ENCODE measurements at places on chromosomes 13 and 19. TPM values are rescaled to one million over a fixed set of nuclear protein-coding genes. Genes with fewer than 3 reads are reported as not detected.

DNA sequence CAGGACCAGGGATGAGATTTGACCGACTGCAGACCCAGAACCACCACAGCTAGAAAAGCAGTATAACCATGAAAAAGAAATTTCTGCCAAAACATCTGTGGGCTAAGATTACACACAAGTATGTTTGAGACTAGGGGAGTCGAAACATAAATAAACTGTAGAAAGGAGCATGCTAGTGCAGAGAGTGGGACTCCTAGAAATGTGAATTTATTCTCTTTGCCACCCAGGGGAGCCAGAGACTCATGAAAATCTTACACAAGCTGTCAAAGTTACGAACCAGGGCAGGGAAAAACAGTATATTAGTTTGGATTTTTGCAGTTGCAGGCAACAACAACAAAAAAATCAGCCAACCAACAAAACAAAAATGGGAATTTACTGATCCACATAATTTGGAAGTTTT is 12.3 kb upstream of the HSPH1 start:
- no peak overlapping the region for H3K27ac ChIP-seq
- peaks cover 4% of the 10 kb centered on the region for H3K4me1 ChIP-seq

DNA sequence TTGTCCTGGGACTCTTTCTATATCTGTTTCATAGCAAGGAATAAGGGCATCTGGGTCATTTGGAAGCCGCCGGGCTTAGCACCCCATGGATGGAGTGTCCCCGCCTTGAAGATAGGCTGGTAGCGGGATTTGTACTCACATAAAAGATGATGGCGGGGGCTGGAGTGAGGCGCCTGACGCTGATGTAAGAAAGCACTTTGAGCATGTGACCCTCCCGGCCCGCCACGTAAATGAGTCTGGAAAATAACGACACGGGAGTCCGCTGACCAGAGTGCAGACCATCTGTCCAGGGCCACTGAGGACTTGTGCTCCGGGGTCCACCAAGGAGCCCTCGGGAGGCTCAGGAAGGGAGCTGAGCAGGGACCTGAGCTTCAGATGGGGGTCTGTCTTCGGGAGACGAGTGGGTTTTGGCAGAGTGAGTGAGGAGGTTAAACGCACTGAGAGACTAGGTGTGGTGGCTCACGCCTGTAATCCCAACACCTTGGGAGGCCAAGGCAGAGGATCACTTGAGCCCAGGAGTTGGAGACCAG is 25.8 kb downstream of the SLC7A9 start:
- no peak overlapping the region for H3K4me3 ChIP-seq
- H3K27me3 ChIP-seq, result no peaks in the 10 kb centered on the region
- no peak overlapping the region for H3K27ac ChIP-seq
- no peak for DNase-seq

GRCh38 chr13:78600280-78600883 is 3.0 kb downstream of the POU4F1 start:
- peaks cover 41% of the 10 kb centered on the region for H3K27me3 ChIP-seq
- H3K4me1 ChIP-seq, result peaks cover 39% of the 10 kb centered on the region
- H3K36me3 ChIP-seq, result peaks cover 8% of the 10 kb centered on the region
- no peak for DNase-seq
- no peak overlapping the region for H3K27ac ChIP-seq

GRCh38 chr13:63167699-63168337 is 1752.2 kb upstream of the PCDH20 start:
- DNase-seq, result no peak
- H3K4me3 ChIP-seq, result no peak overlapping the region
- no peaks in the 10 kb centered on the region for H3K36me3 ChIP-seq
- no peak overlapping the region for H3K27ac ChIP-seq
- peaks cover 3% of the 10 kb centered on the region for H3K4me1 ChIP-seq

DNA sequence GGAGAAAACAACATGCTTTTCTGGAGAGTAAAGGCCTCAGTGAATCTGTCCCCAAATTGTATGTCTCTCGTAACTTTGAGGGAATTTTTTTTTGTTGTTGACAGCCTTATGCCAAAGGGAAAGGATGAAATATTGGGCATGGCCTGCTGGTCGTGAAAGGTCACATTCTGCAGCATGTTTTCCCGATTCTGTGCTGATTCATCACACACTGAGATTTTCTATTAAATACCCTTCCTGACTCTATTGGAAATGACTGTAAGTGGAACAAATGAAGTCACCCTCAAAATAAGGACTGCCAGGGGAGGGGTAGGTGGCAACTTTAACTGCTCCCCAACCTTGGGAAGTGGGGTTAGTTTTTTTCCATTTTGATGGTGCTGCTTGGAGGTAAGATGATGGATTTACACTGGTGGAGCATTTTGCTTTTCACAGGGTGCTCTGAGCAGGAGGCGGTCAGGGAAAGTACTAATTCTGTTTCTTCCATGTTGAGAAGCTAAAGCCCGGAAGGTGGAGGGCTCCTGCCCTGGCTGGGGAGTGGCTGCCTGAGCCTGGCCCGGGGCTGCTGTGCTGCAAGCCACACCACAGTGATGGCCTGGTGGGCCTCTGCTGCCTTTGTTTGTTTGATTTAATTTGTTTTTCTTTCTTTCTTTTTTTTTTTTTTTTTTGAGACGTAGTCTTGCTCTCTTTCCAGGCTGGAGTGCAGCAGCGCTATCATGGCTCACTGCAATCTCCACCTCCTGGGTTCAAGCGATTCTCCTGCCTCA is 116.8 kb upstream of the SPATA13 start:
- DNase-seq, result no peak
- no peaks in the 10 kb centered on the region for H3K4me1 ChIP-seq
- H3K27me3 ChIP-seq, result peaks cover 4% of the 10 kb centered on the region

DNA sequence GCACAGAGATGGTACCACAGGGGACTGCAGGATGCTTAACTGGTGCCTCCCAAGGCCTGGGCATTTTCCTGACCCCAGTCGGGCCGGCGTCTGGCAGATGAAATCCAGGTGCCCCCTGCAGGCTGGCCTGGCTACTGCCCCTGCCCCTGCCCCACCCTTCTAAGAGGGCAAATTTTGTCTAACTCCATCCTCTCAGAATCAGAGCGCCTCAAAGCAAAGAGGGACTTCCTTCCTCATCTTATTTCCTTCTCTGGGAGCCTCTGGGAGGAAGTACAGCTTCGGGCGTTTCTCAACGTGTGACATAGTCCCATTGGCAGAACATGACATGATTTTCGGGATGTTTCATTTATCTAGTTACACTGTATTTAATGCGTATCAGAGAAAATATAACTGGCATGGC is 2.7 kb downstream of the PRKACA start:
- no peak overlapping the region for H3K4me3 ChIP-seq
- peak; percentile 72 for DNase-seq
- H3K27me3 ChIP-seq, result peaks cover 12% of the 10 kb centered on the region
- H3K27ac ChIP-seq, result no peak overlapping the region
- H3K36me3 ChIP-seq, result peaks cover 9% of the 10 kb centered on the region

- H3K36me3 ChIP-seq, result no peaks in the 10 kb centered on the region
- no peaks in the 10 kb centered on the region for H3K4me1 ChIP-seq
- DNase-seq, result peak; percentile 34
- no peak overlapping the region for H3K4me3 ChIP-seq
- no peak overlapping the region for H3K27ac ChIP-seq
- H3K27me3 ChIP-seq, result no peaks in the 10 kb centered on the region
Measured at GRCh38 chr19:42942187-42942789, 5.3 kb upstream of the PSG7 start.

- H3K27ac ChIP-seq, result no peak within 1 kb of the TSS
- no peak within 1 kb of the TSS for H3K4me3 ChIP-seq
Measured at GRCh38 chr19:13876834-13877233, at the start of gene NANOS3. TSS of gene NANOS3 (plus strand) at chr19:13877134. CDS start at chr19:13877249, 115 bp downstream.

DNA sequence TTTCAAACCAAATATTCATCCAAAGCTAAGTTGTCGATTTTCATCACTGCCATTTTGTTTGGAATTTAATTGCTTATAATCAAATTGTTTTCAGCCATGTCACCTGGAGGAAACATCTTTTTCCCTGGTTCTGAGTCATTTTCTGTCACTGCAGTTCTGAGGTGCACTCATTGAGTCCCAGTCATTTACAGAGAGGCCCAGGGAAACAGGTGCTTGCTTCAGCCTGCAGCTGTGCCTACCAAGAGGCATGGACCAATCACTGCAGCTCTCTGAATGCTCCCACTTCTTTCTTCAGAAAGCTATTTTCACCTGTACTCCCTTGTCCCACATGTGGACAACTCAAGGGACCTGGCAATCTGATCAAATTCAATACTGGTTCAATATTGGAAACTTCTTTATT is 308.1 kb downstream of the COG6 start:
- DNase-seq, result no peak
- H3K36me3 ChIP-seq, result no peaks in the 10 kb centered on the region
- peaks cover 1% of the 10 kb centered on the region for H3K27me3 ChIP-seq
- H3K4me3 ChIP-seq, result no peak overlapping the region
- H3K4me1 ChIP-seq, result no peaks in the 10 kb centered on the region

DNA sequence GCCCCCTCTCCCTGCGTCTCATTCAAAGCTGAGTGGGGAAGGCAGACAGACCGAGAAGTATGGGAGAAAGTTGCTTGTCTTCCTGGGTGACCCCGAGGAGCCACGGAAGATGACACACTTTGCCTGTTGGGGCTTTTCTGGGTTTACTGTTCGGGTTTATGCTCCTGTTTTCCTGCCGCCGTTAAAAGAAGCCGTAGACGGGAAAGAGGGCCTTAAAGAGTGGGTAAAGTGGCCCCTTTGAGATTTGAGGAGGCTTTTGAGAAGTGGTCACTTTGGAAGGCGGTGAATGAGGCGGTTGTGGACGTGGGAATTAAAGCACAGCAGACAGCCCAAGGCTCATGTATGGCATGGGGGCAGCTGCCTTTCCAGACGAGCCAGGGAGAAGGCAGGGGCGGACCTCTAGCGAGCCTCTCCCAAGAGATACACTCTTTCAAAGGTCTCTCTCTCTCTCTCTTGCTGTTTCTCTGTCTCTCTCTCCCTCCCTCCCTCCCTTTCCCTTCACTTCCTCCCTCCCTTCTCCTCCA is 493 bp upstream of the LHFPL6 start:
- H3K27me3 ChIP-seq, result peaks cover 7% of the 10 kb centered on the region
- peaks cover 40% of the 10 kb centered on the region for H3K4me1 ChIP-seq
- H3K36me3 ChIP-seq, result no peaks in the 10 kb centered on the region
- DNase-seq, result peak; percentile 20

- H3K4me1 ChIP-seq, result peaks cover 8% of the 10 kb centered on the region
- no peak overlapping the region for H3K4me3 ChIP-seq
- no peaks in the 10 kb centered on the region for H3K27me3 ChIP-seq
- no peak for DNase-seq
Measured at GRCh38 chr19:1366296-1366695, 17.4 kb upstream of the NDUFS7 start.

GRCh38 chr19:16807549-16808284 is 21.5 kb upstream of the SIN3B start:
- no peaks in the 10 kb centered on the region for H3K36me3 ChIP-seq
- H3K27ac ChIP-seq, result no peak overlapping the region
- no peak for DNase-seq
- H3K4me3 ChIP-seq, result no peak overlapping the region
- H3K27me3 ChIP-seq, result peaks cover 3% of the 10 kb centered on the region

GRCh38 chr19:54790711-54791110 is 12.7 kb upstream of the KIR2DL4 start:
- no peak overlapping the region for H3K4me3 ChIP-seq
- H3K27me3 ChIP-seq, result peaks cover 8% of the 10 kb centered on the region

GRCh38 chr13:111216166-111216960 is 101.3 kb downstream of the ARHGEF7 start:
- H3K4me3 ChIP-seq, result peak overlapping the region; percentile 21
- H3K27ac ChIP-seq, result no peak overlapping the region
- DNase-seq, result no peak
- H3K27me3 ChIP-seq, result peaks cover 8% of the 10 kb centered on the region

DNA sequence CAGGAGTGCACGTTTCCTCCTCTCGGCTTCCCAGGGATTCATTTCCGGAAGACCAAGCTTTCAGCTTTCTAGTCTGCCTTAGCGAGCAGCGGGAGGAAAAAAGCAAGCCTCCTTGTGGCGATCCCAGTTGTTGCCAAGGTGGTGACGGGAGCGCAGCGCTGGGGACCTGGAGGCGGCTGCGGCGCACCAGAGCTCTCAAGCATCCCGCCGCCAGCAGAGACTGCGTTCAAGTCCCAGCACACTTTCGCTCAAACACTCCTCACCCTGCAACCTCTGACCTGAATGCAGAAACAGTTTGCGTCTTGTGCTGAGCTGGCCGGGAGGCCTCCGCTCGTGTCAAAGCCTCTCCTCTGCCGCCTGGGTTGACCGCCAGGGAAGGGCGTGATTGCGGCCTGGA is 4.9 kb downstream of the GSX1 start:
- peaks cover 14% of the 10 kb centered on the region for H3K27me3 ChIP-seq
- H3K36me3 ChIP-seq, result peaks cover 5% of the 10 kb centered on the region
- no peak overlapping the region for H3K27ac ChIP-seq
- peaks cover 33% of the 10 kb centered on the region for H3K4me1 ChIP-seq
- no peak overlapping the region for H3K4me3 ChIP-seq

DNA sequence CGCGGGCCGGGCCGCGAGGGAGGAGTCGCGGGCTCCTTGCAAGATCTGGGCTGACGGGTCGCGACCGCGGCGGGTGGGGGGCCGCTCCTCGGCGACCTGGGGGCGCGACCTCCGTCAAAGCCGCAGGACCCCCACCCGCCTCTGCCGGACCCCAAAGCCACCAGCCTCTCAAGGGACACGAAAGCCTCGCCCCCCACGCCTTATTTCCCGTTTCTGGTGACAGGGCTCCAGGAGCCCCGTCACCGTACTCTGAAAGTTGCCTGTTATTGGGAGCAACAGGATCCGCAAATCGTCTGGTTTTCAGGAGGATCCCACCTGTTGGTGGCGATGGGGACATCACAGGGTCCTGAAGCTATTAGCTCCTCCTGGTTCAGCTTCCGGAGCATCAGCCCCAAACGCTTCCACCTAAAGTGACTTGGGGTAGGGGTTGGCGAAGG is 530 bp downstream of the MAU2 start:
- no peak for DNase-seq
- H3K4me3 ChIP-seq, result peak overlapping the region; percentile 99
- H3K27ac ChIP-seq, result peak overlapping the region; percentile 83
- H3K27me3 ChIP-seq, result peaks cover 11% of the 10 kb centered on the region
- H3K4me1 ChIP-seq, result peaks cover 6% of the 10 kb centered on the region
- peaks cover 26% of the 10 kb centered on the region for H3K36me3 ChIP-seq

- H3K4me1 ChIP-seq, result no peaks in the 10 kb centered on the region
- peaks cover 6% of the 10 kb centered on the region for H3K27me3 ChIP-seq
- no peak overlapping the region for H3K27ac ChIP-seq
- H3K36me3 ChIP-seq, result peaks cover 5% of the 10 kb centered on the region
Measured at GRCh38 chr19:15666883-15667282, 6.0 kb upstream of the CYP4F12 start.

The LHFPL6 gene
- 38.5 TPM for total RNA-seq

The PLPPR3 gene
- 17.6 TPM for total RNA-seq

The ICAM5 gene
- total RNA-seq, result not detected

The GGN gene
- 0.74 TPM for total RNA-seq

The ZNF845 gene
- 8.6 TPM for total RNA-seq

The TOMM40 gene
- total RNA-seq, result 60.5 TPM

The IGFL2 gene
- total RNA-seq, result not detected

The KLHL1 gene
- not detected for total RNA-seq

Measured in endothelial cell (in vitro differentiated cells).